ENCODE measurements at places on chromosomes 6 and 20.

- peak; percentile 65 for DNase-seq
Observed at GRCh38 chr6:39302669-39303424, 11.4 kb downstream of the KCNK17 start.

- no peak for DNase-seq
Observed at GRCh38 chr6:32943864-32944649, 3.2 kb upstream of the HLA-DMB start.

- no peak for DNase-seq
Observed at GRCh38 chr6:18203786-18204185, 48.6 kb downstream of the KDM1B start.

DNA sequence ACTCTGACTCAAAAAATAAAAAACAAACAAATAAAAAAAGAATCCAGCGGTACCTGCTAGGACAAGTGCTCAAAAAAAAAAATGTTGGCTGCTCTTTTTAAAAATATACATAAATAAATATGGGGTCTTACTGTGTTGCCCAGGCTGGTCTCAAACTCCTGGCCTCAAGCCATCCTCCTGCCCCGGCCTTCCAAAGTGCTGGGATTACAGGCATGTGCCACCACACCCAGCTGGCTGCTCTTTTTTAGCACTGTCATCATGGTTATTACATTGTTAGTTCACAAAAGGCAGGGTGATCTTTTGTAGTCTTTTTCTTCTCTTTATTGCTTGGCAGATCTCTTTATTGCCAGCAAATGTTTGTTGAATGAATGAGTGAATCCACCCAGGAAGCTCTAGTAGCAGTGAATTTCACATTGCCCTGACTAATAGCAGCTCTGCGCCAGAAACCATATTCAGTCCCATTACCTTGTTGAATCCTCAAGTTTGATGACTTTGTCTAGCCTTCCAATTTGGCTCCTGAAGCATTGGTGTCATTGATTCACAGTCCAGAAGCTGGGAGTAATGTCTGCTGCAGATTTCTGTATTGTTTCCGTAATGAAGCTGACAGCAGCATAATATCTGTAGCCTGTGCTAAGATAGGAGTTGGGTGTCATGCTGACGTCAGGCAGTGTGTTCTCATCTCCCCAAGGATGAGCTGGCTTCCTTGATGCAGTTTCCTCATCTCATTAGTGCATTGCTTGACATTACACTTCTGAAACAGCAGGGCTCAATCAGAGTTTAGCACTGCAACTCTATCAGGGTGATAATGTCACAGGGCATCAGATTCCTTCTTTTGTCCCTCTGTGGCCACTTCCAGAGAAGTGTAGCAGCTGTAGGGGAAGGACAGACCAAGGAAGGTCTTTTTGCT lies 84.9 kb upstream of the TGM3 start:
- DNase-seq, result no peak

DNA sequence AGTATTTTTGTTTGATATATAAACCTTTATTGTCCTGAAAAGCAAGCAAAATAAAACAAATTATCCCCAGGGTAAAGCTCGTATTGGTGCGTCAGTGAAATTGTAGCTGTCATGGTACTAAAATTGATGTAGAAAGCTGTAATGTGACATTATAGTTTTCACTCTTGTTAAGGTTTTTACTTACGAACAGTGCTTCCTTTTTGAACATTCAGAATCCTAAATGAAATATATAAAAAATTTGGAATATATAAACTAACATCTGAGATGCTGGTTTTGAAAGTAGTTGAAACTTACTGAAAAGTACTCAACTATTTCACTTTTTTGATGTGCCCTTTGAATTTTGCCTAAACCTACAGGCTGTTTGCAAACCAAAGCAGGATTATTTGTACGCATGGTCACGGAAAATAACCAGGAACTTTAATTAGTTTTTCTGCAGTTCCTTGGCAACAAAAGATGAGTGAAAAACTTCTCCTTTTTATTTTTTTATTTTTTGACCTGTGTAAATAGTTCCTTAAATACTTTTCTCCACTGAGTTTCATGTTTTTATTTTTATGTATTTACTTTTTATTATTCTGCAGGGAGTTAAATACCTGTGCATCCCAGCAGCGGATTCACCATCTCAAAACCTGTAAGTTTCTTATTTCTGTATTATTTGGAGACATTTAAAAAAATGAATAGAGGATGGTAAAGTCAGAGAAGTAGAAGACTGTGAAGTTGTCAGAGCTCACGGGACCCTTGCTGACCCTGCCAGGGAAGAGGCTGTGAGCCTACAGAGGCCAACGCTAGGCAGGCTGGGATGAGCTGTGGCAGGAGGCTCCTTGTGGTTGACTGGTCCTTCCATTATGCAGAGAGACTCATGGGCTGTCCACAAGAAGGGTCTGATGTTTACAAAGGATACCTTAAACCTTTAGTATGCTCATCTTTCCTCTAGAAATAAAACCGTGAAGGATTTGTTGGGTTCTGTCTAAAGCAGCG lies 42.5 kb downstream of the DUSP22 start:
- no peak for DNase-seq

DNA sequence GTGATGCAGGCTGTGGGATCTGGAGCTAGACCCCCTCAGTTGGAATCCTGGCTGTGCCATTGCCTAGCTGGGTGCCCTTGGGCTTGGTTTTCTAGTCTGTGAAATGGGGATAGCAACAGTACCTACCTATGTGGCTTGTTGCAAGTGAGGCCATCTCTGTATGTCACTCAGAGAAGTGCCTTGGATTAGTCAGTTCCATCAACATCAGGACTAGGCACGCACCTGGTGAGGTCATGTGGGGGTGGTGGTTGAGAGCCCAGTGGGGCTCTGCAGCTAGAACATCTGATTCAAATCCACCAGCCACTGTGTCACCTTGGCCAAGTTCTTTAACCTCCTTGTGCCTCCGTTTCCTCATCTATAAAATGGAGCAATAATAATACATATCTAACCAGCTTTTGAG lies 12.5 kb downstream of the TCF15 start:
- no peak for DNase-seq

- no peak for DNase-seq
Observed at GRCh38 chr6:147700436-147701209, 192.1 kb downstream of the SAMD5 start.

GRCh38 chr6:147054158-147054557 lies 150.1 kb upstream of the STXBP5 start:
- DNase-seq, result no peak

DNA sequence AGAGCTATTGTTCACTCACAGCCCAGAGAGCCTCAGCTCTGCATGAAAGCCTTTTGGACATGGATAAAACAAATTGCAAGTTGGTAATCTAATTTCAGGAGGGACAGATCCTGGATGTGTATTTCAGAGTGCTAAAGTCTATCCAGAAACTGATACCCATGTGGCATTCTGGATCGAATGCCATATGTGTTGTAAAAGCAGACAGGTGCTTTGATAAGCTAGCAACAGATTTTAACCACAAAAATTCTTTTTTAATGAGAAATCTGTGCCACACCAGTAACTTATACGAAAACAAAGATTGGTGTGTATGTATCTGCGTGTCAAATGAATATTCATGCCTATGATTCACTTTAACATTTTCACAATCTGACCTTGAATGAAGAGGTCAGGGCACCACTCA lies 936.6 kb upstream of the MAP3K7 start:
- no peak for DNase-seq

DNA sequence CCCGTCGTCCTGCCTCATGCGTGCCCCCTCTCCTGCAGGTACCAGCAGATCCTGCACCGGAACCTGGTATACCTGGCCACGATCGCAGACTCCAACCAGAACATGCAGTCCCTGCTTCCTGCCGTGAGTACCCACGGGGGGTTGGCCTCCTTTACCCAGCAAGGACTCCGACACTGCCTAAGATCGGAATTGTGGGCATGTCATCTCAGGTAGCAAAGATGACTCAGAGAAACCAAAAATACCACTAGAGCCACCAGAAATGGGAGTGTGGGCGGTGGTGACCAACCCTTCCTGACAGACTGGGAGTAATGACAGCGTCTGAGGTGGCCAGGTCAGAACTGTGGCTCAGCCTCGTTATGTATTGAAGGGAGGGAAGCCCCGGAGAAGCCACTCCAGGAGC lies 16.3 kb downstream of the SS18L1 start:
- DNase-seq, result no peak

GRCh38 chr20:17541596-17541995 lies 10.4 kb upstream of the BFSP1 start:
- no peak for DNase-seq

All from NCI-H510A (cell line).